ENCODE measurements at places on chromosomes 1 and 21.

- no peak for DNase-seq
Measured at GRCh38 chr1:171645553-171646248, 6.8 kb downstream of the MYOC start.

- DNase-seq = no peak
Measured at GRCh38 chr1:203291201-203292096, 13.9 kb upstream of the BTG2 start.

DNA sequence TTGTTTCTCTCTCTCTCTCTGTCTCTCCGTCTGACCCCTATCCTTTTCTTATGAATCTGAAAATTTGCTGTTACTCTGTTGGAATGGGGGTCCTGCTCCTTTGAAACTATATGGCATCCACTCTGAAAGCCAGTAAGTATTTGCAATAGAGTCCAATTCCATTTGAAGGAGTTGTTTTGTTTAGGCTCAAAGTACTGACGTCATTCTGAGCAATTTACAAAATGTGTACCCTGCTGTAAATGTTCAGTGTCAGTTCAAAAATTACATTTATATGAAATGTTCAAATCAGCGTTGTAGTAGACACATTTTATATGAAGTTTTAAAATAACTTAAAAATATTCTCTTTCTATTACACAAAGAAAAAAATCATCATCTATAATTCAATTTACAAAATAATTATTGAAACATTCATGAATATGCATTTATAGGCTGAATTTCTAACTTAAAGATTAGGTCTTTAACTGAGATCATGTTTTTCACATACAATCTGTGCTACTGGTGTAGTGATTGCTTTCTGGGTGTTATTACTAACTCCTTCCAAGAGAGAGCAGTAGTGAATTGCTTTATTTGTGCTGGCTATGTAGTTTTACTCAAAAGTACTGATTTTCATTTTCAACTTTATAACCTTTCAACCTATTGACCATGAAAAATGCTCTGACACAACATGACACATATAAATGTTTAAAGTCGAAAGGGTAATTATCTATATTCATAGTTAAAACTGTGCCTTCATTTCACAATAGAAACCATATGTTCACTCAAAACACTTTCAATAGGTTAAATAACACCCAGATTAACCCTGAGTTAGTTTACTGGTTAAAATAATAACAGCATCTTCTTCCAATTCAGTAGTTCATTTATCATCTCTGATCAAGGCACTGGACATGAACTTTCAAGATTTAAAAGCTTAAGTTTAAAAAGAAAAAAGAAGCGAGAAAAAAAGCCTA is 253.1 kb upstream of the ADGRL4 start:
- no peak for DNase-seq

- no peak for DNase-seq
Measured at GRCh38 chr21:43758111-43758641, 17.9 kb downstream of the CSTB start.

GRCh38 chr1:236451796-236452373 is 57.8 kb downstream of the EDARADD start:
- peak; percentile 60 for DNase-seq

DNA sequence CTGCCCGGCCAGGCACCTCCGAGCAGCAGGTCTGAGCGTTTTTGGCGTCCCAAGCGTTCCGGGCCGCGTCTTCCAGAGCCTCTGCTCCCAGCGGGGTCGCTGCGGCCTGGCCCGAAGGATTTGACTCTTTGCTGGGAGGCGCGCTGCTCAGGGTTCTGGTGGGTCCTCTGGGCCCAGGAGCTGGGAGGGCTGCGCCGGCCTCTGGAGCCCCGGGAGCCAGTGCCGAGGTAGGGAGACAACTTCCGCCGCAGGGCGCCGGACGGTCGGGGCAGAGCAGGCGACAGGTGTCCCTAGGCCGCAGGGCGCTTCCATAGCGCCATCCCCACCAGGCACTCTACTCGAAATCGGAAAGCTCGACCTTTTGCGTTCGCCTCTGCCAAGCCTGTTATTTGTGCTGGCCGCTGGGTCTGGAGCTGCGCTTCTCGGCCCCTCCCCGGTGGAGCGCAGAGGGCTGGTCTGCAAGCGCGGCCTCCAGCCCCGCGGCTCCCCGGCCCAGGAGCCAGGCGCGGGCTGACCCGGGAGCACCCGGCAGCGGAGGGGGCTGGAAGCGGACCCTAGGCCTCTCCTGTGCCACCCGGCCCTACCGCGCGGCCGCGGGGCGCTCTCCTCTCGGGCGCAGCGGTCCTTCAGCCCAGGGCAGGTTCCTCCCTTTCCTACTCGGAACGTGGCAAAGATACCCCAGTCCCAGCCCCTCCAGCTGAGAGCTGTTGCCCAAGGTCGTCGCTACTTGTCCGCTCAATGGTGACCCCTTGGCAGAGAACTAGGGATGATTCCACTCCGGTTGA is 2.2 kb downstream of the SIM2 start:
- DNase-seq = no peak

GRCh38 chr1:2049718-2050431 is at the start of gene PRKCZ:
Gene PRKCZ, plus strand, starts transcription at chr1:2050411. Its CDS starts 220 bp downstream, at chr1:2050631.
- peak; percentile 85 for DNase-seq

DNA sequence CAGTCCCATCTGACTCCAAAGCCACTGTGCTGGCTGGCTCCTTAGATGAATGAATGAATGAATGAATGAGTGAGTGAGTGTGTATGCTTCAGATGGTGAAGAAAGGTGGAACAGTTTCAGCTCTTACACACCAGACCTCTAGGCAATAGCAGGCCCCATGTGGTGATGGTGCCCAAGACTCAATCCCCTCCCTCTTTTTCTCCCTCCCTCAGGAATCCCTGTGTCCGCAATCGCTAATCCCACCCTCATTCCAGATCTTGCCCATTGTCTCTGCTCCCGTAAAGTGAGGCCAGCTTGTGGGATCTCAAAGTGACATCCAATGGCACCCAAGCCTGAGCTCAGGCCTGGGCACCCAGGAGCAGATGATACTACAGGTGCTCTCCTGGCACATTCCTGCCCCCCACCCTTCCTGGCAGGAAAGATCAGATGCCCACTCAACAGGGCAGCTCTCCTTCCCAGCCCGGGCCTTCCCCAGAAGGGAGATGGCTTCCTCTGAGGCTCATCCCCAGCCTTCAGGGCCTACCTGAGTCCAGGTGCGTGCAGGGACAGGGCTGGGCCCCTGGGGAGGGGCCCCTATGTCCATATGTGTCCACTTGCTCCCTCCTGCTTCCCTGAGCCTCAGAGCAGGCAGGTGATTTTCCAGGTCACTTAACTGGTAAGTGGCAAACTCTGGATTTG is 106.4 kb downstream of the HMGB4 start:
- DNase-seq = no peak

- DNase-seq = no peak
Measured at GRCh38 chr1:74690364-74690696, 16.7 kb upstream of the ERICH3 start.

DNA sequence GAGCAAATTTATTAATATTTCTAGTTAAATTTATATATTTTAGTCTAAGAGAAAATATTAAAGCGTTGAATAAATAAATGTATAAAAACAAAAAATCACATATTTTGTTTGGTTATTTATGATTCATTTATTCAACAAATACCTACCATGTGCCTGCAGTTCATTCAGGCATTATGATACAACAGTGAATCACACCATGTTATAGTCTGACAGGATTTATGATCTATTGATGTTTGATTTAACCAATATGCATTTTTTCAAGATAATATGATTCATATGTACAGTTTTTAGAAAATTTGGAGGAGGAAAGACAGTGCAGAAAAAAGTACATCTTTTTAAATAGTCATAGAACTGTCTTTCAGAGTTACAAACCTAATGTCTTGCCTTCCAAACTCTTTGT is 7.4 kb upstream of the TRIM58 start:
- DNase-seq = no peak

DNA sequence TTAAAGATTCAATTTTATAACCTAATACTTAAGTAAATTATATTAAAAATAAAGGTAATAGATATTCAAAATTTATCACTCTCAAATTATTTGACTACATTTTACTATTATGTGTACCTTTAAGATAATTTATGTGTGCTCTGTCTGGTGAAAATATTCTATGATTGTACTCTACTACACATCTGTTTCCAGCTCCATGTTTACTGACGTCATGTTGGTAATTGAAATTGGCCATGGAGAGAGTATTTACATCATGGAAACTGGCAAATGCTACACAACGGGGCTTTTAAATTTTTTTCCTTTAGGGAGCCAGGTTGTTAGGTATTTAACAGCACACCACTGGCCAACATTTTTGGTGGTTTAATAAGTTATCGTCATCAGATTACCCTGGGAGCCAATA is 204.5 kb upstream of the KIAA0040 start:
- no peak for DNase-seq

DNA sequence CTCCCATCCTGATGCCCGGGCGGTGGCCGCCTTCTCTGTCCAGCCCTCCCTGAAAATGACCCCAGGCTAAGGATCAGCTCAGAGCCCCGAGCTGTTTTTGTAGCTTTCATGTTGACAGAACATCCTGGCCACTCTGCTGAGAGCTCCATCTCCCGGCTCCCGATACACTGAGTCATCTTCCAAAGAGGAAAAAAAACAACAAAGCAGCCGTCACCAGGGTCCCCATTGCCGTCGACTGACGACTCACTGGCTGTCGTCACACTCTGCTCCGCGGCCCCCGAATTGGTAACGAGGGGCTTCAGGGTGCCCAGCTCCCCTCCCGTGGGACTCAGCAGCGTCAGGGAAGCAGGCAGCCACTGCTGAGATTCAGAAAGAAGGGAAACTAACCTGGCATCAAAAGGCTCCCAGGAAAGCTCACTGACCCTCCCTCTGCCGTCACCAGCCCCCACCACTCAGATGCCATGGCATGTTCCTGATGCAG is 67.2 kb downstream of the CD46 start:
- no peak for DNase-seq

DNA sequence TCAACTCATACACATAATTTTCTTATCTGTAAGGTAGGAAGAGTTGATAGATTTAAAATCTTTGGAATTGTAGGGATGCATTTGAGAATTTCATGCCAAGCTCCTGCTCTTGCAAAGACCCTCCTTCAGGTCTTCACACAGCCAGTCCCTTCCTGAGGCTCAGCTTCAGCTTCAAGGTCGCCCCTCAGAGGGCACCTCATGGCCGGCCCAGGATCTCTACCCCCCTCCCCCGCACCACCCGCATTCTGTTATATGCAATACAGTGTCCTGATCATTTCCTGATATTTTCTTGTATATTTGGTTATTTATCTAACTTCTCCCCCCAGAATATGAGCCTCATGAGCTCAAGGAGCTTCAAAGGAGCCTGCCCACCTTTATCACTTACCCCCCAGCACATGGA is 47.0 kb upstream of the BACE2 start:
- DNase-seq = no peak

DNA sequence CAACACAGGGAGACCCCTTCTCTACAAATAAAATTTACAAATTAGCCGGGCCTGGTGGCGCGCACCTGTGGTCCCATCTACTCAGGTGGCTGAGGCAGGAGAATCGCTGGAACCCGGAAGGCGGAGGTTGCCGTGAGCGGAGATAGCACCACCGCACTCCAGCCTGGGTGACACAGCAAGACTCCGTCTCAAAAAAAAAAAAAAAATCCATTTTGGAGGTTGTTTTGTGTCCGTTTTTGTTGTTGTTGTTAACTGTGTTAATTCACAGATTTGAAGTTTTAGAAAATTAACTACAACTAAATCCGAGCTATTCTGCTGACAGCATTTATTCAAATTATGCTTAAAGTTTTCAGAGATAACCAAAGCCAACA is 618 bp downstream of the CLCC1 start:
- peak; percentile 42 for DNase-seq

DNA sequence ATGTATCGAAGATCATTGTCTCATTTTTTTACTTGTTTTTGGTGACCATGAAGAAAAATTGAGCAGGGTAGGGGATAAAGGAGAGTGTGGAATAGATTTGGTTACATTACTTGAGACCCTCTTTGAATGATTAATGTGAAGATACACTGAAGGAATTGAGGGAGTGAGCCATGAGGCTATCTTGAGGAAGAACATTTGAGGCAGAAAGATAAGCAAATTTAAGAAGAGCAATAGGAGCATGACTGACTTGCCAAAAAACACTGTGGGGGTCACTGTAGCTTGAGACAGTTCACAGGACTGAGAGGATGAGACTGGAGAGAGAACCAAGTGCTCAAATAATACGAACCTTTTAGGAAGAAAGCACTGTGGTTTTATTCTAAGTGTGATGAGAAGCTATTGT is 43.1 kb upstream of the PTPRC start:
- DNase-seq = no peak
